ENCODE measurements at places on chromosomes 11 and 22.

GRCh38 chr22:24144056-24144777 is 37.1 kb upstream of the SUSD2 start:
- DNase-seq = no peak

DNA sequence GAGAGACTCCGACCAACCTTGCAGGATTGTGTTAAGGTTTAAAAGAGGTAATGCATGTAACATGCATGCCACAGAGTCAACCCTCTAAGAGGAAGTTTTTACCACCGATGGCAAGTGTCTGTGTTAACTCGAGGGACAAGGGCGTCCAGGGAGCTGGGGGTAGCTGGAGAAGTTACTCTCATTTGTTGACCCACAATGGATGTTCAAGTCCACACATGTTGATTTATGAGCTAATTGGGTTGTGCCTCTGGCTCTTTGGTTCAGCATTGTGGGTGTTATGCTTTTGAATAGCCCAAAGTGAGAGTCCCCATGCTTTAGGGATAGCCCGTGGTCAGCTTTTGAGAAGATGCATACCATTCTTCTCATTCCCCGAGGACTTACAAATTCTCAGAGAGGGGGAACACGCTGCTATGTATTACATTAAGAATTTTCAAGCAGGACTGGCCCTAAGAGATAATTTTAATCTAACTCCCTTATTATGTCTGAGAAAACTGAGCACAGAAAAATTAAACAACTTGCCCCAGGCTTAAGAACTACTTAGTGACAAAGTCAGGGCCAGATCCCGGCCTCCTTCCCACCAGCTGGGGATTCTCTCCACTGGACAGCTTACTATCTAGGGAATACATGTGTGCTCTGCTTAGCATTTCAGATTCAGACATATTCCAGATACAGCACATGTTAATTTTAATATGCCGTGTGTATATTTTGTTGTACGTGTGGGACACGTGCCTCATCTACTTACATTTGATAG is 5.2 kb upstream of the PLET1 start:
- no peak for DNase-seq

DNA sequence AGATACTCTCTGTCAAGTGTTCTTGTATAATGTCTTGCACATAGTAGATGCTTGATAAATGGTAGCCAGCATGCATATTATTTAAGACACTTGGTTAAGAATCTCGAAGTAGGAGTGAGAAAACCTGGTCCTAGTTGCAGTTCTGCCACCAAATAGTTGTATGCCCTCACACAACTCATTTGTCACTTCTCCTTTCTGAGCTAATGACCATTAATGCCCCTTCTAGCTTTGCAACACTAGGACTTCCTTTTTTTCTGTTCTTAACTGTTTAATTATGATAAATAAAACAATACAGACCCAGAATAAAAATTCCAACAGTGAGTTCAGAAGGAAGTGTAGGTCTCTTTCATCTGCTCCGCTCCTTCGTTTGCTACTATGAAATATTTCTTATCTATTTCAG is 453.6 kb downstream of the TMEM135 start:
- DNase-seq = no peak

DNA sequence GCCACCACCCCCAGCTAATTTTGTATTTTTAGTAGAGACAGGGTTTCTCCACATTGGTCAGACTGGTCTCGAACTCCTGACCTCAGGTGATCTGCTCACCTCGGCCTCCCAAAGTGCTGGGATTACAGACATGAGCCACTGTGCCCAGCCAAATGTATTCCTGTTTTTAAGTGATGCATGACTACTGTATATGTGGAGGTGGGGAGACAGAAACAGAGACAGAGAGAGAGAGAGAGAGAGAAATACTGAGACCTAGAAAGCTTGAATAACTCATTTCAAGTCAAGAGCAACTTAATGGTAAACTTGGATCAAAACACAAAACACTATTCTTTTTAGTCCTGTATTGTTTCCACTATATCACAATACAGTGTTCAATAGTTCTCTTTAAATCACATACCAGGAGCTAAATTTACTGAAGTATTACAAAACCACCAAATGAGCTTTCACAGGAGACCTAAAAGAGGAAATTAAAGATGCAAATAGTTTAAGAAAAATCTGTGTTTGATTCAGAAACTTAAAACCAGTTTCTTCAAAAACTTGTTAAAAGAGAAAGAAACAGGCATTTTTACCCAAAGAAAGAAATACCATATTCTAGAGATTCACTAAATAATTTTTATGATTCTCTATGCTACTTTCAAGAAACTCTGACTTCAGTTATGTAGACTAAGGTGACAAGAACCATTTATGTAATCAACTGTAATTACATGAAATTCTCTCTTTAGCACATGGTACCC is 188.7 kb downstream of the ETS1 start:
- DNase-seq = no peak

- DNase-seq = no peak
Observed at GRCh38 chr22:19657252-19658056, 56.8 kb upstream of the SEPTIN5 start.

DNA sequence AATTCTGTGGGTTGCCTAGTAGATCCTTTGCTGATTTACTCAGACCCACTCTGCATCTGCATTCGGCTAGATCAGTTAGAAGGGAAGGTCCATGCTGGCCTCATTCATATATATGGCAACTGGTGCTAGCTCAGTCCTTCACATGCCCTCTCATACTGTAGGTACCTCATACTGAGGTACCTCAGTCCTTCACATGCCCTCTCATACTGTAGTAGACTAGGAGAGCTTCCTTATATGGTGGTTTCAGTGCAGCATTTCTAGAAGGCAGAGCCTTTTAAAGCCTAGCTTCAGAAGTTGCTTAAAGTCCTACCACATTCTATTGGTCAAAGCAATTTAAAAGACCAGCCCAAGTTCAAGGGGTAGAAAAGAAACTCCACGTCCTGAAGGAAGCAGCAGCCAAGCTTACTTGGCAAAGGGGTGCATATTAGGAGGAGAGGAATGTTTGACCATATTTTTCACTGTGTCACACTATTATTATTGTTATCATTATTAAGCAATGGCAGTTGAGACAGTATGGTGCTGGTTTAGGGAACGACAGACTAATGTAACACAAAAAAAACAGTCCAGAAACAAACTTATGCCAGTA is 356.4 kb downstream of the DYNC2H1 start:
- DNase-seq = no peak

- DNase-seq = no peak
Observed at GRCh38 chr11:121889931-121890330, 226.1 kb downstream of the BLID start.

DNA sequence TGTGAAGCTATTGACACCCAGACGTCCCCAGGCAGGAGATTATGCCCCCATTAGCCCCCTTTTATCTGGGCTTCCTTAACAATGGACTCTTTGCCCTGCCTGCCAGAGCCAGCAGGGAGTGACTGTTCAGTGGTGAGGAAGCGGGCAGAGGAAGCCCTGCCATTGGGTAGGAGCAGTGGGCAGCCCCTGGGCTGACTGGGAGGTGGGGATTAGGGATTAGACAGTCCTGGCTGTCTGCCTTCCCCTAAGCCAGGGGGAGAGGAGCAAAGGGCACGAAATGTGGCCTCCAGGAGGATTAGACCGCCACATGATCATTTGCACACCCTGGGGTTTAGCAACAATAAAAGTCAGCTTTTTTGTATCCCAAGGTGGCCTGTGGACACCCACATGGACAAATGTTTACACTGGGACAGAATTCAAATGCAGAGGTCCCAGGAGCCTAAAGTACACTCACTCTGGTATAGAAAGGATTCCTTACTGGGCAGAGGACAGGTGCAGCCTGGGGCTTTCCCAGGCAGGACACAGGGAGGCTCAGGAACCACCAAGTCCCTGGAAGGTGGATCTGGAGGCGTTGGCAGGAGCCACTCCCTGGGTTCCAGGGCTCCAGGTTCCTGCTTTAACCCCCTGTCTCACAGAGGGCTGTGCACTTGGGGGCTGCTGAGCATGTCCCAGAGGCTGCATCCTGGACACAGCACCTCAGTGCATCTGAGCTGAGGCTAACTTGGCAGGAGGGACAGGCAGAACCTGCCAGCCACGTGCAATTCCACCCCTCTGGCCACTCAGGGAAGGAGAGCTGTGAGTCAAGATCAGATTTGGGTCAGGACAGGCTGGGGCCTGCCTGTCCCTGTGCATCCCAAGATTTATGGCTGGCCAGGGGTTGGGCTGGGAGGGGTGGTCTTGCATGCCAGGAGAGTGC is 2.1 kb downstream of the PNPLA3 start:
- no peak for DNase-seq

GRCh38 chr22:46649141-46650077 is 29.2 kb downstream of the GRAMD4 start:
- no peak for DNase-seq

- DNase-seq = no peak
Observed at GRCh38 chr11:23201936-23202522, 341.8 kb upstream of the CCDC179 start.

DNA sequence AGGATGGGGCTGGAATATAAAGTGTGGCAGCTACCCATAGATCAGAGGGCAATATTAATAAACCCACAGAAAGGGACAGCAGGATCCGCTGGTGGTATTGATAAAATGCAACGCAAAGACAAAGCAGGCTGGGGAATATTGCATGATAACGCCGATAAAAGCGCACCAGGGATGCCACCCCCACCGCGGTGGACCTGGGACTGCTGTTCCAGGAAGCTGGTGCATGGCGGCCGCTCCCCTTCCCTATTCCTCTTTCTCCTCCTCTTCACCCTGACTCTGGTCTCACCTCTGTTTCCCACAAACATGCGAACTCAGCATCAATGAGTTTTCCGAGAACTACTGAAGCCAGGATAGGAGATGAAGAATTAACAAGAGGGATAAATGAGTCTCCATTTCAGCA is 20.2 kb downstream of the SPATA19 start:
- DNase-seq = no peak

- DNase-seq = no peak
Observed at GRCh38 chr22:49227670-49228069, 600.0 kb downstream of the BRD1 start.

DNA sequence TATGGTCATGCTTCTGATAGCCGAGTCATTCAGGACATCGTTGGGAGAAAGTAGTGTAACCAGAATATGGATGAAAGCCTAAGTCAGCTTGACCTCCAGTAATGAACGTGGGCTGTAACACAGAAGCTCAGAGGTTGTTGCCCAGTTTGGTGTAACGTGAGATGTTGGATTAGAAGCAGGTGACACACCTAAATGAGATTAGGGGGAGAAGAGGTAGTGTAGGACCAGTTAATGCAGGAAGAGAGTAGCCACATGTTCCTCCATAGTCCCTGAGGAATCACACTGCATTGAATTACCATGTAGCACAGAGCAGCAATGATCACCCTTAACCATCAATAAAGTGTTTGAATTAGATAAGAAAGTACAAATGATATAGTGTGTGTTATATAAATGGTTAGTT is 20.4 kb downstream of the FBXO7 start:
- no peak for DNase-seq

- no peak for DNase-seq
Observed at GRCh38 chr11:47886096-47886495, 37.9 kb upstream of the NUP160 start.

- DNase-seq = no peak
Observed at GRCh38 chr11:43898574-43898973, 17.9 kb downstream of the ALKBH3 start.

GRCh38 chr11:127950162-127950561 is 637.2 kb downstream of the ETS1 start:
- DNase-seq = no peak

GRCh38 chr22:46046299-46046685 is 69.3 kb upstream of the WNT7B start:
- DNase-seq = no peak

DNA sequence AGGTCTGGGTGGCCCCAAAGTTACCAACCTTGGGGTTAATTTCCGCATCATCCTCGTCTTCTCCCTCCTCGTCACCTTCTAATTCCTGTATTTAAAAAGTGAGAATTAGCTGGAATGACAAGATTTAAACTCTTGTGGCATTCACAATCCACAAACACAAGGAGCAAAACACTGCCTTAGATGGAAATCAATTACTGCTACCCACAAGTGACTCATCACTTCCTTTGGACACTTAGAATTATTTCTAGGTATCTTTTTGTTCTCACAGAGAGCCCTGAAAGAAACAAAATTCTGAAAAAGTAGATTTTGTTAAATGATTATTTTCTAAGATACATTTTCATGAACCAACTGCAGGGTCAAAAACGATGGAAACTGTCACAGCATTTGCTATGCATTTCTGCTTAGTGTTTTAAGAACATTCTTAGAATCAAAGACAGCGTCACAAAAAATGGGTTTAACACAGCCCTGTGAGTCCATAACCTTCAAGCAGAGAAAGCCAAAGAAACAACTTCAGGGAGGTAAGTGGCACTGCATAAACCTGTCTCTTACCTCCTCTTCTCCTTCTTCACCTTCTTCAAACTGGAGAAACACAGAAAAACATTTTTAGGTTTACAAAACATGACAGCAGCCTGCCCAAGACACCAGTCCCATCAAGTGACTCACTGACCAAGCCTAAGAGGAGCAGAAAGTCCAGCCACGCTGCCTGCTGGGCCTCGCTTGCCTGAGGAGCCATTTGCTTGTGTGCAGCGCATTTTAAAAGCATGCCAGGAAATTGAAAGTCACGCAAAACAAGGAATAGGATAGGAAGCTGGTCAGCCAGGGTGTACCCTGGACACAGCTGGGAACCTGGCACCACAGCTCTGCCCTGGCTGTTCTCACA is 22.3 kb upstream of the PHLDA2 start:
- no peak for DNase-seq

GRCh38 chr11:22031791-22032190 is 161.1 kb upstream of the ANO5 start:
- no peak for DNase-seq

DNA sequence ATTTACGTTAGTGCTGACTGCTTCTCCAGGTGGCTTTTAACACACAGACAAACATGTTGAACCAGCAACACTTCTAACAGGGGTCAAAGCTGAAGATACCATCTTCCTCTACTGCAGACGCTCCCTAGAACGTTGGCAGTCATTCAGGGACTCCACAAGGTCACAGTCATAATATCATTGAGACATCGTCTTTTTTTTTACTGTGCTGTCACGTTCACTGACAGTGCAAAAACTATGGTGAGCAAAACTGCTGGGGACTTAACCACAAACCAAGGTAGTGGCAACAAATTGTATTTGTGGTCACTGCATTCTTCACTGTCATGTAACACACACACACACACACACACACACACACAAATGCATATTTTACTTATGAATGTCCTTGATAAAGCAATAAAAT is 244.9 kb downstream of the CASP12 start:
- DNase-seq = no peak

DNA sequence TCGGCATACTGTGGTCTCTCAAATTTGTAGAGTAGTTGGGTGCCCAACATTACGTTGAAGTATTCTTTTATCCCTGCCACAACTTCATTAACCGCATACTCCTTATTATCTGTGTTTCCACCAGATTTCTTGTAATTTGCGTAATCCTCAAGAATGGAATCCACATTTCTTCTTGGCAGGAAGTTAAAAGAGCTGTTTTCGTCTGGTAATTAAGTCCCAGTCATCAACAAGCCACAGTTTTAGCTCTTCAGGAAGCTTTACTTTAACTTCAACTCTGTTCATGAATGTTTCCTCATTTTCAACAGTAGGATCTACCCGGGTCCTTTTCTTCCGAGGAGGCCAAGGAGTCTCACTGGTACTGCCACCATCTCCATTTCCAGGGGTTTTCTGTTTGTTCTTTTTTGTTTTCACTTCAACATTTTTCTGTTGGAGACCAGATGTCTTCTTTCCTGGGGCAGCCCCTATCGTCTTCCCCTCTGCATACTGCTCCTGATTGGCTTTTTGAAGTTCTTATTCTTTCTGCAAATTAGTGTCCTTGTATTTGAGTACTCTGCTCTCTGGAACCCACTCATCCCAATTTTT is 30.3 kb downstream of the PDE3B start:
- no peak for DNase-seq

GRCh38 chr11:126874276-126874675 is 126.3 kb downstream of the KIRREL3 start:
- no peak for DNase-seq

- no peak for DNase-seq
Observed at GRCh38 chr22:46797355-46797754, 34.9 kb downstream of the TBC1D22A start.
